NCI-H446 treated with DMSO at 0.1 percent for 48 hours (cell line): ENCODE measurements at places on chromosomes 5 and 9.

DNA sequence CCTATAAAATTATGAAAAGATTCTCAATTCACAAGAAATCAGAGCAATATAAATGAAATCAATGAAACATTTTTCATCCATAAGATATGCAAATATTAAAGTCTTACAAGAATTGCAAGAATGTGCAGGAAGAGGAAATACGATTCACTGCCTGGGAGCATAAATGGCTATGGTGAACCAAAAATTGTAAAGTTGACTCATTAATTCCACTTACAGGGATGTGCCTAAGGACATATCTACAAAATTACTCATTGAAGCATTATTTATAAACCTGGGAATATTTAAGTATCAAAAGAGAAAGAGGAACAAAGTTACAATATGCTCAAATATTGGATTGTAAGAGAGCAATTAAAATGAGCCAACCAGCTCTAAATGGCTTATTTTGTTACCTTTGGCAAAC lies 6.9 kb upstream of the NIPSNAP3A start:
- DNase-seq = no peak

GRCh38 chr9:14863402-14863801 lies 46.8 kb downstream of the FREM1 start:
- DNase-seq = no peak

DNA sequence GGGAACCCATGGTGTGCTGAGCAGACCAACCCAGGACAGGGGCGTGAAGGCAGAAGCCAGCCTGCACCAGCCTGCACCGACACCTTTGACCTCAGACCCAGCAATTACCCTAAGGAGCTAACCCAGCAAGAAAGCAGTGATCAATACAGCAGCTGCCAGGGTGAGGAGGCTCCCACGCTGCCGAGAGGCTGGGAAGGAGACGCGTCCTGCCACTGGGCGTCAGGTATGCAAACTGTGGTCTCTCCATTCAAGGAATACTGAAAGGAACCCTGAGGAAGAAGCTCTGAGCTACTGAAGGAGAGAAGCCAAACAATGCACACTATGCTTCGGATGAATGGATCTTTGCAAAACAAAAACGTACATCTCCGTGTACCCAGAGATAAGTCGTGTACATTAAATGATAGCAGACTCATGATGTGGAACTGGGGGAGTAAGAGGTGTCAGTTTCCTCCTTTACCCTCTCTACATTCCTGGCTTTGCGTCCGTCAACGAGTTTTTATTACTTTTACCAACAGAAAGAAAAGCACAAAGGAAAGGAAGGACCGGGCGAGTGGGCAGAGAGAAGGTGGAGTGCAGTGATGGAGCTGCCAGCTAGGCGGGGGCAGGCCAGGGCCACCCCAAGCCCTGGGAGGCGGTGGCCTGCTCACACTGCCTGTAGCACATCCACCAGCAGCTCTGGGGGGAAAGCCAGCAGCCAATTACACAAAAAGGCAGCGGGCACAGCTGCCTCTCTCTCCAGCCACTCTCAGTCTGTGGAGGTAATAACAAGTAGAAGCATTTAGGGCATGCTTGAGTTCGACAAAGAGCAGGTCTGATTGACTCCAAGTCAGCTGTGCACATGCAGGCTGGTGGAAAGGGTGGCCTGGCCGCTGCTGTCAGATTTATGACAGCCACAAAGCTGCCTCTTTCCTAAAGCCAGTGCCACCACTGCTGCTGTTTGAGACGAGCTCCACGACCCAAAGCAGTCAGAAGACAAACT lies 29.3 kb downstream of the RASGEF1C start:
- DNase-seq = no peak

DNA sequence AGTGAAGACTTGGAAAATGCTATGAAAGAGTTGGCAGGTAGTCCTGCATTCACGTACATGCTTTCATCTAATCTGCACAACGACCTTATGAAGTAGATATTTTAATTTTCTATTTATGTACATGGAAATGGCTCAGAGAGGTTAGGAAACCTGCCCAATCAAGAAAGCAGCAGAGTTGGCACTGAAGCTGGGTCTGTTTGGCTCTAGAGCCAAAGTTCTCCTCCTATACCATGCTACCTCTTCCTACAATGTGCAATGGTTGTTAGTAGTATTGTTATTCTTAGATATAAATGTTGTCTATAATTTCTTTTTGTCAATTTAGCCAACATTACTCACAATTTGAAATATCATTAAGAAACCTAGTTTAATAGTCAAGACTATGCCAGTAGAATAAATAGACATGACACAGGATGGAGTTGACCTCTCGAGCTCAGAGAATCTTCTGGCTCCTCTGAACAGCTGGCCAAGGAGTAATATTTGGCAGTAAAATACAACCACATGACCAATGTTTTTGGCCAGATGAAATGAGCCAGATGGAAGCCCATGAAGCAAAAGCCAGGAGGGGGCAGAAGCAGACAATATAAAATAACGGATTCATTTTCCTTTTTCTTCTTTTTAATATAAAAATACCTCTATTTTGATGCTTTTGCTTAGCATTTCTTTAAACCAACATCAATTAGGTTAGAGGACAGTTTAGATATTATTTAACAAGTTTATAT lies 542.3 kb downstream of the PDE4D start:
- peak; percentile 94 for DNase-seq

DNA sequence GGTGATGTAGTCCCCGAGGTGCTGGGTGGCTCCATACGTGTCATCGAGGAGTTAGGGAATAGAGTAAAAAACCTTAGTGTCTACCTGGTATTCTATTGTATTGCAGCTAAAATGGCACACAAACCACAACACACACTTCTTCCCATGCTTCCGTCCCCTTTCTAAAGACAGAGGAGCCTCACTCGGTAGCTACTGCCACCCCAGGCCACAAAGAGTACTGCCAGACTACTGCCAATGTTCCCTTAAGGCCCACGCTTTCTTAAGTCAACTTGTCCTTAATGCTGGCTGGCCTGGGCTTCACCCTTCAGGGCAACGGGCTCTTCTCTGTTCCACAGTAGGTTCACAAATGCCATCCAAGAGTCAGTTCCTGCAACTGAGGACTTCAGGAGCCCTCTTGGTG lies 673.0 kb downstream of the ELAVL2 start:
- DNase-seq = no peak

GRCh38 chr5:135996611-135997010 lies 32.2 kb upstream of the TGFBI start:
- DNase-seq = no peak

DNA sequence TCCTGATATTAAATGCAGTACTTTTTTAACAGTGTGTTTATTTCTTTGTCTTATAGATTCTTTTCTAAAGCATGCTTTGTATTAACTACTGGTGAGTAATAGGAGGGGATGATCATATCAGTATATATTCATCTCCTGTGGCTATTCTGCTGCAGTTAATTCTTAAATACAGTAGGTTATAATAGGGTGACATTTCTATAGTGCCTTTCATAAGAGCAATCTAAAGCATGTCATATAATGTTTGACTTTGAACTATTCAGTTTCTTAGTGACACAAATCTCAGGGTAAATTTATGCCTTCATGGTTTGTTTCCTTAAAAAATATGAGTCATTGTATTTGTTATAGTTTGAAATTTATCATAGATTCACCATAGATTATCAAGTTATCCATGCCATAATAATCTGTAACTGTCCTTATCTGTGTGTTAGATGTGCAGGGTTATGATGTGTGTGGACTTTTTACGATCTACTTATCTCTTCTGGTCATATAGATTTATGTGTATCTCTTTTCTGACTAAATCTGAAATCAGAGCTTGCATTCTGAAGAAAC lies 1019.5 kb downstream of the NR2F1-AS1 start:
- no peak for DNase-seq

- no peak for DNase-seq
Measured at GRCh38 chr9:26262421-26263107, 584.3 kb upstream of the TUSC1 start.

GRCh38 chr9:6133346-6134063 lies 82.1 kb upstream of the IL33 start:
- no peak for DNase-seq

DNA sequence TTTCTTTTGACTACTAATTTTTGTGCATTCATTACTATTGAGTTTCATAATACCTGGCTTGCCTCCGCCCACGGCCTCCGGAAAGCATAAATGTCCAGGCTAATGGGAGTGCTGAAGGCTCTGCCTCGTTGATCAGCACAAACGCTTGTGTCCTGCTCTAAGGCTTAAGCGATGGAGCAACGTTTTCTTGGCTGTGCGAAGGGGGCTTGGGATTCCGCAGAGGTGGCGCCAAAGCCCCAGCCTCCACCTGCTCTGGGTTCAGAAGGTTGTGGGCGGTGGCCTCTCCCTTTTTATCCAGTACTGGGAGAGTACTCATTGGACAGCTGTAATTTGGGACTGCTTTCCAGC lies 19.7 kb downstream of the ANXA2R start:
- DNase-seq = no peak

DNA sequence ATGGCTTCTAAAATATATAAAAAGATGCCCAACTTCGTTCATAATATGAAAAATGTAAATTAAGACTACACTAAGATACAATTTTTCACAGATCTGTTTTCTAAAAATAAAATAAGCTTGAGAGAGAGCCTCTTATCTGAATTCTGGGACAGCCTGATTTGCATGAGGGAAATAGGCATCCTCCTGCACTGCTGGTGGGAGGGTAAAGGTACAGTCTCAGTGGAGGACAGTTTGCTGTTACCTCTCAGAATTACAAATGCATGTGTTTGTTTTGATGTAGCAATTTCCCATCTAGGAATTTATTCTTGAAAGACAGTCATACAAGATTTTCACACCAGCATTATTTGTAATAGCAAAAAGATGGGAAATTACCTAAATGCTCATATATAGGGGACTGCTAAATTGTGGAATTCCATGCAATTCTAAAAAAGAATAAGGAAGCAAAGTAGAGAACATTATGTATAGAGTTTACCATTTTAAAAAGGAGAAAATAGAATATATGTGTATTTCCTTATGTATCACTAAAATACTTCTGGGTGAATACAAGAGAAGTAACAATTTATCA lies 75.7 kb downstream of the ZSWIM6 start:
- DNase-seq = no peak

DNA sequence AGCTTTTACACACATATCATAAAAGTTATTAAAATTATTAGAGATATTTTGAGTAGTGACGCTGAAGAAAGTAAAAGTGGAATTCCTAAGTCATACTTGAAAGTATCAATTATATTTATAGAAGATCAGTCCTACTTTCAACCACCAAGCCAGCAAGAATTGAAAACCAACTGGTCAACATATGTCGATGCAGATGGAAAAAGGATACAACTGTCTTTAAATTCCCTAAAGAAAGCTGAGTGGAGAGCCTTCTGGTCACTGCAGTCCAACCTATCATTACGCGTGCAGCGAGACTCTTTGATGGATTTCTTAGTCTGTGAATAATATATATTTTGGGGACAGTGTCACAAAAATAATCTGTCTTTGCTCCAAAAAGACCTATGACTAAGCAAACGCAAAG lies 15.3 kb downstream of the MEF2C start:
- no peak for DNase-seq

- no peak for DNase-seq
Measured at GRCh38 chr9:131500377-131500776, 2.3 kb upstream of the POMT1 start.

DNA sequence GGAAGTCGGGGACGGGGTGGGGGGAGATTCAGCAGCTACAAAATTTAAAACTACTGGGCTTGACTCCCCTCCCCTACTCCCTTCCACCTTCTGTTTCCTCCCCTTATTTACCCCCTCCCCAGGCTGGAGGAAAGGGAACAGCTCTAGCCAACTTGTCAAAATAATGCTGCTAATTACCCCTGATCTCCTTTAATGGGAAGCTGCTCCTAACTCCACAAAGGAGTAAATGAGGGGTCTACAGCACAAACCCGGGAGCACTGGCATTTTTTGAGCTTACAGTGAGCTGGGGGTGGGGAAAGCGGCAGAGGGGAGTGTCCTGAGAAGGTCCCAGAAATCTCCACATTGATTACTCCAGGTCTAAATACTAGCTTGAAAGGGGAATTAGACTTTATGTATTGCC lies 3.1 kb downstream of the PTCH1 start:
- no peak for DNase-seq

GRCh38 chr9:37251452-37251851 lies 131.1 kb downstream of the ZCCHC7 start:
- DNase-seq = no peak

DNA sequence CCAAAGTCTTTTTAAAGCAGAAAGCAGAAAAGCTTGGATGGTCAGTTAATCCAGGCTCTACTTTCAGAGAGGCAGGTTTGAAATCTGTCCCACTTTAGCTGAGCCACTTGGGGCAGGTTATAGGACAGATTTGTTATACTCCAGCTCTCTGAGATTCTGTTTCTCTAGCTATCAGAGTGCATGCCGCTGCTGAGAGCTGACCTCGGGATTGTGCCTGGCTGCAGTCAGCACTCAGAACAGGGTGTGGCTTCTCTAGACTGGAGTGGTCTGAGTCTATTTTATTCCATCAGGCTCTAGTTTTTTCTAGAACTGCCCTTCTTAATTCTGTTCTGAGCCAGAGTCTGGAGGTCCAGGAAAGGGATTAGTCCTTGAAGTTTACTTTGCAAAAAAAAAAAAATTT lies 67.7 kb downstream of the NDFIP1 start:
- DNase-seq = no peak

GRCh38 chr9:76423216-76424177 lies 29.3 kb upstream of the RFK start:
- DNase-seq = no peak

DNA sequence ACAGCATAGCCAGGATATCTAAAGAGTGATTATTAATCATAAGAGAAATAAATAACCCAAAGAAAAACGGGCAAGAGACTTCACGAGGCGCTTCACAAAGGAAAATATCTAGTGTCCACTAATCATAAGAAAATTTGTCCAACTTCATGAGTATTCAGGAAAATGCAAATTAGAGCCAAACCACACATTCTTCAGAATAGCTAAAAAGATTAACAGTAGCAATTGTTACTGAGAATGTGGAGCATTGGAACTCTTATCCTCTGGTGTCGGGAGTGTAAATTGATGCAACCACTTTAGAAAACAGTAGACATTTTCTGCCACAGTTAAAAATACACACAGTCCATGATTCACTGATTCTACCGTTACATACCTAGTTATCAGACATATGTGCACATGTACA lies 145.7 kb downstream of the CWC27 start:
- no peak for DNase-seq

DNA sequence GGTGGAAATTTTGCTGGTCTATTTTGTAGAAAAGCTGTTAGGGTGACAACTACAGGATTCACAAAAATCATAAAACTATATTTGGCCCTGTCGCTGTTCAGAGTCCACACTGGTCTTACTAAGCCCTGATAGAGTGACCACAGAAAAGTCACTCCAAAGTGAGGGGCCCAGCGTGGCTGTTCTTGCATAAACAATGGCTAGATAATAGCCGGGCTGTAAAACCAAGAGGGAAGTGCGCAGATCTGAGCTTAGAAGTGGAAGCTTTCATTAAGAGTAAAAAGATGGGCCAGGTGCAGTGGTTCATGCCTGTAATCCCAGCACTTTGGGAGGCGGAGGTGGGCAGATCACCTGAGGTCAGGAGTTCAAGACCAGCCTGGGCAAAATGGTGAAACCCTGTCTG lies 15.5 kb upstream of the CTSL start:
- no peak for DNase-seq

- DNase-seq = no peak
Measured at GRCh38 chr5:9712911-9713310, 82.8 kb upstream of the TAS2R1 start.

GRCh38 chr5:140143521-140144258 lies 18.0 kb downstream of the IGIP start:
- no peak for DNase-seq

GRCh38 chr9:136694163-136694871 lies 7.1 kb upstream of the AGPAT2 start:
- no peak for DNase-seq
